H1 (cell line): ENCODE measurements at places on chromosomes 2 and 18. TPM values are rescaled to one million over a fixed set of nuclear protein-coding genes. Genes with fewer than 3 reads are reported as not detected.

The RPL37A gene
- total RNA-seq: 3,180 and 3,341 TPM in 2 replicates

The DCDC2C gene
- not detected in 2 replicates for total RNA-seq

GRCh38 chr2:32384529-32384928 is 27.7 kb downstream of the BIRC6 start:
- no peak for DNase-seq

DNA sequence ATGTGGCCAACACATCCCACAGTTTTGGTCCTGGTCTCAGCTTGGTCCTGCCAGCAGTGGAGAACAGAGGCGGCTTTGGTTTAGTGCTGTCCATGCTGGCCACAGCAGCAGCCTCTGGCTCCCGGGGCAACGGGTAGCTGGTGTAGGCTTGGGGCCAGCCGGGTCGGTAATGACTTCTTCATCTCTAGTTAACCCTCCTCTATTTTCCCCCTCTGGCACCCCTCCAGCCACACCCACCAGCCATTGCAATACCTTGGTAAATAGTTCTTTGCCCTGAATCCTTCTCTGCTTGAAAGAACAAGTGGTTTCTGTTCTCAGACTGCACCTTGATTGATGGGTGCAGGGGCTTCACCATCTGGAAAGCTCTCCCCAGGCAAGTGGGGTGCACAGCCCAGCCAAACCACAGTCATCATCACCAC is 31.7 kb upstream of the ZNF396 start:
- DNase-seq: no peak

DNA sequence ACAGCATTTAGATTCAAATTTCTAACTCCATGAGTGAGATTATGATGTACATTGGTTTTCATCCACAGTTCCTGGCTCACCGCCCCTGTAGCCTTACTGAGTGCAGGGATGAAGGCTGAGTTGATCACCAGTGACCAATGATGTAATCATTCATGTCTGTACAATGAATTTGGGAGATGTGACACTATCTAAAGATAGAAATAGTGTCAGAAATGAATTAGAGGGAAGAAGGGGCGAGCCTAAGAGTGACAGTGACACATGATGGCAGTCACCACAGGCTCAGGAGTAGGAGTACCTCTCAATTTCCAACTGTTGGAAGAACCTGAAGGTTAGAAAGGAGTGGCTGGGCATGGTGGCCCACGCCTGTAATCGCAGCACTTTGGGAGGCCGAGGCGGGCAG is 3.2 kb downstream of the METTL4 start:
- no peak for DNase-seq
